Keratinocyte (primary cell): ENCODE measurements at places on chromosomes 5 and 9. TPM values are rescaled to one million over a fixed set of nuclear protein-coding genes. Genes with fewer than 3 reads are reported as not detected.
A peak's percentile ranks its signal among the peaks of the same experiment; 100 is the strongest.

- H3K36me3 ChIP-seq, result no peaks in the 10 kb centered on the region
- H3K4me1 ChIP-seq, result peaks cover 8% of the 10 kb centered on the region
- H3K27me3 ChIP-seq, result no peaks in the 10 kb centered on the region
- no peak overlapping the region for H3K27ac ChIP-seq
- H3K4me3 ChIP-seq, result no peak overlapping the region
- DNase-seq, result no peak
These were observed 70.3 kb upstream of the ADAMTS16 start for GRCh38 chr5:5069851-5070250.

- peak overlapping the region; percentile 61 for H3K27ac ChIP-seq
- no peaks in the 10 kb centered on the region for H3K27me3 ChIP-seq
- peaks cover 15% of the 10 kb centered on the region for H3K4me1 ChIP-seq
- H3K4me3 ChIP-seq, result no peak overlapping the region
These were observed 471.1 kb upstream of the MPDZ start for GRCh38 chr9:13750639-13751038.

PCDHA10 gene
- polyA plus RNA-seq, result 0.03 to 0.06 TPM (median 0.05 TPM) in 3 replicates

SH3PXD2B gene
- 17.3 to 17.9 TPM (median 17.6 TPM) in 3 replicates for polyA plus RNA-seq

CBY3 gene
- not detected in 3 replicates for polyA plus RNA-seq

PRDM9 gene
- not detected in 3 replicates for polyA plus RNA-seq

KDM4C gene
- 12.2 to 17.2 TPM (median 12.3 TPM) in 3 replicates for polyA plus RNA-seq
